ENCODE measurements at places on chromosomes 6 and 20. TPM values are rescaled to one million over a fixed set of nuclear protein-coding genes. Genes with fewer than 3 reads are reported as not detected.

The C6orf58 gene
- not detected for total RNA-seq

The LINC00237 gene
- not detected for total RNA-seq

The AGER gene
- total RNA-seq = 3.0 TPM

The PM20D2 gene
- total RNA-seq = 10.5 TPM

The MYBL2 gene
- 3.0 TPM for total RNA-seq

The R3HDML gene
- total RNA-seq = not detected

The SLA2 gene
- 1.0 TPM for total RNA-seq

DNA sequence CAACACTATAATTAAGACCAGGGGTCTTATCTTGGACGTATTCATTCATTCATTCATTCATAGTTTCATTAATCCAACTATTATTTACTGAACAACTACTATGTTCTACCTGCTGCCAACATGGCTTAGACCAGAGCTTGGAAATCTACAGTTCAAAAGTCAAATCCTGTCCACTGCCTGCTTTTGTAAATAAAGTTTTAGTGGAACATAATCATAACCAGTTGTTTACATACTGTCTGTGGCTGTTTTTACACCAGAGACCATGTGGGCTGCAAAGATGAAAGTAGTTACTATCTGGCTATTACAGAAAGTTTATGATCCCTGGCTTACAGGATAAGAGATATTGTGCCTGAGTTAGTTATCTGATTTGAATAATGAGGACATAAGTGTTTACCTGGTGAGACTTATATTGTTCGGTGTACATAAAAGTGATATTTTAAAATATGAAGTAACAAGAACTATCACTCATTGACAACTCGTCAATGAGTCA, 567.7 kb downstream of the TFAP2B start:
- no peaks in the 10 kb centered on the region for H3K36me3 ChIP-seq
- H3K27me3 ChIP-seq = no peaks in the 10 kb centered on the region
- no peak overlapping the region for H3K27ac ChIP-seq
- no peak for DNase-seq
- H3K4me1 ChIP-seq = no peaks in the 10 kb centered on the region

- no peak overlapping the region for H3K4me3 ChIP-seq
- no peak for DNase-seq
- H3K4me1 ChIP-seq = no peaks in the 10 kb centered on the region
- H3K36me3 ChIP-seq = peaks cover 47% of the 10 kb centered on the region
These were observed 41.0 kb upstream of the EMILIN3 start for GRCh38 chr20:41407607-41408006.

- H3K4me1 ChIP-seq = no peaks in the 10 kb centered on the region
- no peak overlapping the region for H3K4me3 ChIP-seq
- no peak for DNase-seq
These were observed 17.2 kb upstream of the NOX3 start for GRCh38 chr6:155472886-155473285.

DNA sequence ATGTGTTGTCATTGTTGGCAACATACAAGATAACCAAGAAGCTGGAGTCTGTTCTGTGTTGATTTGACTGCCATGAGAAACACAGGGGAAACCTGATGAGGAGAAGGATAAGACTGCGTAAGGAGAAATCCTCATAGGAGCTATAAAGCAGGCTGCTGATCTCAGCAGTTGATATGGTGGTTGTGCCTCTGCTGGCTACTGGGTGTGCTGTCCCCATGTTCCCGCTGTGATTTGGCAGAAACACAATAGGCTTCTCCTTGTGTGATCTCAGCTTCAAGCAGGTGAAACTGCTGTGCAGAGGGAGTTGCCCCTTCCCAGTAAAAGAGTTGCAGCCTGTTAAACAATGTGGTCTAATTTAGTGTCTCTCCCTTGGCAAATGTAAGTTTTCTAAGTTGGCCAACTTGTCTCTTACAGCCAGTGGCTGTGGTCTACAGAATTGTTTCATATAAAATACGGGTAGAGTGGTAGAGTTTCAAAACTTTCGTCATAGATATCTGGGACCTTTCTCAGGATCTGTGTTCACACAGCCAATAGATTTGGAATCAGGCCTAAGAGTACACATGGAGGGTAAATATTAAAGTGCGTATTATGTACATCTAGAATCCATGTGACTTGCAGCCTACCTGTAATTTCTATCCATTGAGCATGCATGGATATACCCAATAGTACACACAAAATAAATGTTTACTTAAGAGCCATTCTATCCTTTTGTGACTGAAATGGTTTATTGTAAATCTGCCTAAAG, 78.4 kb downstream of the RNF144B start:
- H3K27ac ChIP-seq = peak overlapping the region; percentile 4
- H3K36me3 ChIP-seq = no peaks in the 10 kb centered on the region
- peaks cover 33% of the 10 kb centered on the region for H3K4me1 ChIP-seq
- H3K4me3 ChIP-seq = no peak overlapping the region
- DNase-seq = peak; percentile 38

GRCh38 chr6:82270881-82271635, 23.5 kb upstream of the IBTK start:
- no peak for DNase-seq
- H3K27ac ChIP-seq = no peak overlapping the region
- H3K4me1 ChIP-seq = no peaks in the 10 kb centered on the region

- no peaks in the 10 kb centered on the region for H3K27me3 ChIP-seq
- no peaks in the 10 kb centered on the region for H3K4me1 ChIP-seq
- no peak overlapping the region for H3K4me3 ChIP-seq
- no peaks in the 10 kb centered on the region for H3K36me3 ChIP-seq
These were observed 27.6 kb downstream of the CDH26 start for GRCh38 chr20:59985864-59986263.

GRCh38 chr6:125910527-125910926, 46.0 kb upstream of the HINT3 start:
- no peaks in the 10 kb centered on the region for H3K36me3 ChIP-seq
- H3K27ac ChIP-seq = no peak overlapping the region
- peaks cover 6% of the 10 kb centered on the region for H3K4me1 ChIP-seq
- no peaks in the 10 kb centered on the region for H3K27me3 ChIP-seq

GRCh38 chr6:158849899-158850806, 31.0 kb upstream of the EZR start:
- no peaks in the 10 kb centered on the region for H3K27me3 ChIP-seq
- DNase-seq = peak; percentile 41
- peaks cover 53% of the 10 kb centered on the region for H3K4me1 ChIP-seq
- peak overlapping the region; percentile 82 for H3K27ac ChIP-seq
- H3K36me3 ChIP-seq = no peaks in the 10 kb centered on the region

- peaks cover 18% of the 10 kb centered on the region for H3K4me1 ChIP-seq
- no peaks in the 10 kb centered on the region for H3K27me3 ChIP-seq
- no peak for DNase-seq
These were observed 11.0 kb downstream of the ATP9A start for GRCh38 chr20:51757226-51757625.

GRCh38 chr6:13178107-13178506, 150.2 kb downstream of the TBC1D7 start:
- no peak overlapping the region for H3K27ac ChIP-seq
- H3K4me1 ChIP-seq = no peaks in the 10 kb centered on the region
- no peak overlapping the region for H3K4me3 ChIP-seq
- DNase-seq = no peak
- H3K36me3 ChIP-seq = no peaks in the 10 kb centered on the region
- no peaks in the 10 kb centered on the region for H3K27me3 ChIP-seq

- no peak overlapping the region for H3K27ac ChIP-seq
- DNase-seq = no peak
- no peak overlapping the region for H3K4me3 ChIP-seq
- H3K4me1 ChIP-seq = no peaks in the 10 kb centered on the region
- no peaks in the 10 kb centered on the region for H3K36me3 ChIP-seq
These were observed 334.8 kb downstream of the NRN1 start for GRCh38 chr6:5671601-5672559.

GRCh38 chr20:34069341-34070078, 42.5 kb downstream of the EIF2S2 start:
- H3K4me1 ChIP-seq = peaks cover 19% of the 10 kb centered on the region
- DNase-seq = peak; percentile 85
- peak overlapping the region; percentile 26 for H3K27ac ChIP-seq
- H3K27me3 ChIP-seq = no peaks in the 10 kb centered on the region

DNA sequence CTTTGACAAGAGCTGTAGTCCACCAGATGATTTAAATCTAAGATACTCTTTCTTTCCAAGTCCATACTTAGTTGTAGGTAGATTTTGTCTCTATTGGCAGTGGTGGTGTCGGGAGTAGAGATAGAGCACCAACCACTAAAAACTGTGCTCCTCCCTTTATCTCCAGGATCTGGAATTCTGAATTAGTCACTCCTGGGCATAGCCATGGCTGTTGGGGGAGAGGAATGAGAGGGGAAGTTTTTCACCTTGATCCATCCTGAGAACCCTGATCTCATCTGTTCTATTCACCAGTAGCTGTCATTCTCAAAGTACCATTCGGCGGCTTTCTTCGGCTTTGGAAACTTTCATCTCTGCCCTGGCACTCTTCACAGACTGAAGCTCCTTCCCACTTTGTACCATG, 35.6 kb upstream of the NKX2-4 start:
- H3K27ac ChIP-seq = no peak overlapping the region
- H3K27me3 ChIP-seq = no peaks in the 10 kb centered on the region
- H3K4me1 ChIP-seq = no peaks in the 10 kb centered on the region
- H3K36me3 ChIP-seq = no peaks in the 10 kb centered on the region
- DNase-seq = no peak

DNA sequence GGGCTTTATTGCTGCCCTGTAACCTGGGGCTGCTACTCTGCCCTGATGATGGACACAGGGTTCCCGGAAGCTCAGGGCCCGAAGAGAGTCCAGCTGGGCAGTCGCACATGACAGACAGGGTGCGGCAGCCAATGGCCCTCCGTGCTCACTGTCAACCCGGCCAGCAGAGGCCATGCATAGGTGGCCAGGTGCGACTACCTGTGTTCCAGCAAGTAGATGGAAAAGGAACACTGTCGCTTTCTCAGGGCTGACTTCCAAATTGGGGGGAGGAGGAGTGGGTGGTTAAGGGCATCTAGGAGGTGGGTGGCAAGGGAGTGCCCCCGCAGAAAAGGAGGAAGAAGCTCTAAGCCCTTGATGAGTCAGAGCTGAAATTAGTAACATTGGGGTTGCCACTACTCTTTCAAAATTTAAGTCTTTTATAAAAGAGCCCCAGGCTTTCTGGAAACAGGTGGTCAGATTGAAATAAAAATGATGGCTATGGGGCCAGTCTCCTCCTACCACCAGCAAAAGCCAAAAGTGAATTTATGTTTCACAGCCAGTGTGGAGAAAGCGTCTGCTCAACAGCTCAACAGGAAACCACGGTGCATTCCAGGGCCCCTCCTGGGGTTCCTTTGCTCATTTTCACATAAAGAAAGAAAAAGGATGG, 2.3 kb upstream of the RAMACL start:
- H3K4me1 ChIP-seq = no peaks in the 10 kb centered on the region
- H3K27me3 ChIP-seq = no peaks in the 10 kb centered on the region
- no peak overlapping the region for H3K27ac ChIP-seq
- DNase-seq = no peak
- no peaks in the 10 kb centered on the region for H3K36me3 ChIP-seq

- H3K27me3 ChIP-seq = no peaks in the 10 kb centered on the region
- H3K27ac ChIP-seq = no peak overlapping the region
- peaks cover 31% of the 10 kb centered on the region for H3K4me1 ChIP-seq
- peak; percentile 25 for DNase-seq
- no peak overlapping the region for H3K4me3 ChIP-seq
These were observed 2.7 kb downstream of the SLC17A2 start for GRCh38 chr6:25927756-25928216.

DNA sequence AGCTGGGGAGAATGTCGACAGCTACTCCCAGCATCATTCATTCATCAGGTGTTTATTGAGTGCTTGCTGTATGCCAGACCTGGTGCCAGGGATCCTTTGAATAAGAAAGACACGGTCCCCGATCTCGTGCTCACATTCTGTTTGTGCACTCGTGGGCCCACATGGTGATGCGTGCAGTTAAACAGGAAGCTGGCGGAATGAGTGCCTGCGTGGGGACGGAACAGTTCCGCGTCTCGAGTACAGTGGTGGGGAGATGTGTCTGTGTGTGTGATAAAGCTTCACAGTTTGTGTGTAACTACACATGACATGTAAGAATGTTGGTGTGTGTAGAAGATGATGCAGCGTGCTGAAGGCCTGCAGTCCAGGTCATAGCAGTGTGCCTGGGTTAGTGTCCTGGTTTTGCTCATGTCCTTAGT, 6.5 kb downstream of the RBM38 start:
- H3K36me3 ChIP-seq = no peaks in the 10 kb centered on the region
- no peak overlapping the region for H3K4me3 ChIP-seq
- H3K27me3 ChIP-seq = no peaks in the 10 kb centered on the region
- no peak overlapping the region for H3K27ac ChIP-seq
- H3K4me1 ChIP-seq = peaks cover 19% of the 10 kb centered on the region
- no peak for DNase-seq

GRCh38 chr6:54856129-54856528, 9.6 kb downstream of the FAM83B start:
- H3K4me3 ChIP-seq = no peak overlapping the region
- H3K4me1 ChIP-seq = peaks cover 4% of the 10 kb centered on the region
- H3K36me3 ChIP-seq = no peaks in the 10 kb centered on the region

DNA sequence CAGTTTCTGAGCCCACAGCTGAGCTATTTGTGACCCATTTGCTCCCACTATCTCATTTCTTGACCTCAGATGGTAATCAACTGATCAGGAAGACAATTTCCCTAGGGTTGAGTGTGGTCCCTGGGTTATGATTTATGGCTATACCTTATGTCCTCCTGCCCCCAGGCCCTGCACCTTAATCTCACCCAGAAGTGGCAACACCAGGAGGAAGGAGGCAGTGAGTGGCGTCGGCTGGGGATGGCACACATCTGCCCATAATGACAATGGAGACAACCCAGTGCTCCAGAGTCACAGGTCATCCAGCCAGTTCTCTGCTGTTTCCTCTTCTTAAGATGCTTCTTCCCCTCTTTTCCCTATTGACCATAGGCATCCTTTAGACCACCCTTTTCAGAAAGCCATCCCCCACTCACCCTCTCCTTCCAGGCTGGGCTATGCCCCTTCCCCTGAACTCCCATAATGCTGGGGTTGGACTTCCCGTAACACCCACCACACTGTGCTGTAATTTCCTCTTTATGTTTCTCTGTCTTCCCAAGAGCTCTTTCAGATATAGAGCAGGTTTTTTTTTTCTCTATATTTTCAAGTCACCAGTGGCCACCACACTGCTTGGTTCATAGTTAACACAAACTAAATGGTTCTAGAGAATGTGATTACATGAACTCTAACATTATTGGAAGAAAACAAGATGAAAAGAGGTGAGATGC, 8.0 kb downstream of the TRIM10 start:
- H3K4me3 ChIP-seq = no peak overlapping the region
- no peaks in the 10 kb centered on the region for H3K27me3 ChIP-seq
- DNase-seq = no peak
- H3K4me1 ChIP-seq = peaks cover 12% of the 10 kb centered on the region

GRCh38 chr6:39892490-39893129, 41.7 kb downstream of the MOCS1 start:
- H3K27me3 ChIP-seq = no peaks in the 10 kb centered on the region
- H3K27ac ChIP-seq = no peak overlapping the region
- peaks cover 8% of the 10 kb centered on the region for H3K4me1 ChIP-seq

DNA sequence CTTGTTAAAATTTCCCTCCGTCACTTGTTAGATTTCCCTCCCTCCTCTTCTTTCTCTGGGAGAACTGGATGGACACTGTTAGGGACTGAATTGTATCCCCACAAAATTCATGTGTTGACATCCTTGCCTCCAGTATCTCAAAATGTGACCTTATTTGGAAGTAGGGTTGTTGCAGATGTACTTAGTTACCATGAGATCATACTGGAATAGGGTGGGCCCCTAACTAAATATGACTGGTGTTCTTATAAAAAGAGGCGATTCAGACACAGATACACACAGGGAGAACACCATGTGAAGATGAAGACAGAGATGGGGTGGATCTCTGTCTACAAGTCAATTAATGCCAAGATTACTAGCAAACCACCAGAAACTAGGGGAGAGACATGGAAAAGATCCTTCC, 139.5 kb downstream of the ALDH8A1 start:
- H3K4me3 ChIP-seq = no peak overlapping the region
- H3K4me1 ChIP-seq = no peaks in the 10 kb centered on the region
- no peaks in the 10 kb centered on the region for H3K27me3 ChIP-seq
- H3K36me3 ChIP-seq = no peaks in the 10 kb centered on the region
- no peak for DNase-seq
- no peak overlapping the region for H3K27ac ChIP-seq
